ENCODE measurements at places on chromosomes 3 and 15.

DNA sequence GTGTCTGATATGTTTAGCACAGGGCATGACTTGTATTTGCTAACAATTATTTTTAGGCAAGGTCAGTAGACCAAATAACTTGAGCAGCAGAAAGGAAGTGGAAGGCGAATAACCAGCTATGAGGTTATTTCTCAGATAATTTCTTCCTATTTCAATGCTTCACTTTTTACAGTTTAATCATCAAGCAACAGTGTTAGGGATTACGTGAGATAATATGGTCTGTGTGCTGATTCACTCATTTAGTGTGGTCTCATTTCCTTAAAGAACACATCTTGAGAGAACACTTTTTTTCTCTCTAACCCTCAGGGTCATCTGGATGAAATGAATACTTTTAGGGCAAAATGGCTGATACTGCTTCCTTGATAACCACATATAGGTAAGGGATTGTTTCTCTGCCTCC is 126.0 kb upstream of the CCNL1 start:
- no peak for DNase-seq

- no peak for DNase-seq
Measured at GRCh38 chr15:91895051-91895450, 41.5 kb downstream of the SLCO3A1 start.

DNA sequence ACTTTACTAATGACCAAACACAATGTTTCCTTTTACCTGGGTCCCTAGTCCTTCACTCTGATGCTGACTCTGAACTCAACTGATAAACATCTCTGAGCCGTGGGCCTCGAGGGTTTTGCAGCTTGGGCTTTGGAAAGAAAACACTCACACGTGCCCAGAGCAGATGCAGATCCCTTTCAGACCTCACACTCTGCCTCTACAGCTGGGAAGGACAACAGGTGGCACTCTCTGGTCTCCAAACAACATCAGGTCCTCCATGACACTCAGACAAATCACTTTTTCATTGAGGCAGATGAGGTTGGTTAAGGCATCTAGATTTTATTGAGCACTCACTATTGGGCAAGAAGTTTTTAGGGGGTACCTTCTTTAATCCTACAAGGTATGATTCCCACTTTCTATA is 64.7 kb upstream of the NTRK3 start:
- no peak for DNase-seq

- no peak for DNase-seq
Measured at GRCh38 chr15:35197306-35197705, 112.2 kb upstream of the NANOGP8 start.

DNA sequence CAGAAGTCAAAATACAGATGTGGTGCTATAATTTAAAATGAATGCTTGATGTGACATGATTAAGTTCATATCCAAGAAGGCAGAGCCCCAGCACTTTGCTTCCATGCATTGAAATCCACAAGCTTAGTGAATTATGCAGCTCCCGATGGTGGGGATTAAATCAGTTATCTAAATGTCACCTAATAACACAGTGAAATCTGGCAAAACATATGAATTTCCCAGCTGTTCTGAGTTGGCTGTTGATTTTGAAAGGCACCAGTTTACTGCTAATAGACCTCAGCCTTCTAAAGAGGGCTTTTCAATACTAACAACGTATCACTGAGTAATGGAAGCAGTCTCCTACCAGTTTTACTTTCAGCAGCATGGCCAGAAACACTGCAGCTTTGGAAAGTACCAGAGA is 19.8 kb upstream of the CRBN start:
- no peak for DNase-seq

- DNase-seq = no peak
Measured at GRCh38 chr15:81111510-81112470, 22.3 kb upstream of the CFAP161 start.

GRCh38 chr15:45670091-45670490 is 35.3 kb downstream of the SQOR start:
- no peak for DNase-seq

GRCh38 chr3:71618538-71618937 is 35.0 kb upstream of the FOXP1 start:
- DNase-seq = no peak

- no peak for DNase-seq
Measured at GRCh38 chr15:53512029-53512428, 247.4 kb downstream of the WDR72 start.

DNA sequence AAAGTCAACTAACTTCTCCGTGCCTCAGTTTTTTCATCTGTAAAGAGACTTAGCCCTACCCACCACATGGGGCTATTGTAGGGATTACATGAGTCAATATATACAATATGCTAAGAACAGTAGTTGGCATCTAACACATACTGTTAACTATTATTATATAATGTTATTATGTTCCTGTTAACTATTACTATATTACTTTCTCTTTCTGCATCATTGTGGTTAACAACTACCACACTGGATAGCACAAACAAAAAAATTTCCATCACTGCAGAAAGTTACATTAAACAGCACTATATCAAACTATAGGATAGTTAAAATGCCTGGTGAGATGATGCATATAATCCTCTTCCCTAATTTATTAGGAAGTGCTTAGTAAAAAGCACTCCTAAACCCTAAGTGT is 23.7 kb downstream of the STAG1 start:
- no peak for DNase-seq

GRCh38 chr3:30408105-30408557 is 198.3 kb upstream of the TGFBR2 start:
- DNase-seq = no peak

GRCh38 chr3:5016211-5017161 is 37.2 kb downstream of the BHLHE40 start:
- DNase-seq = no peak

DNA sequence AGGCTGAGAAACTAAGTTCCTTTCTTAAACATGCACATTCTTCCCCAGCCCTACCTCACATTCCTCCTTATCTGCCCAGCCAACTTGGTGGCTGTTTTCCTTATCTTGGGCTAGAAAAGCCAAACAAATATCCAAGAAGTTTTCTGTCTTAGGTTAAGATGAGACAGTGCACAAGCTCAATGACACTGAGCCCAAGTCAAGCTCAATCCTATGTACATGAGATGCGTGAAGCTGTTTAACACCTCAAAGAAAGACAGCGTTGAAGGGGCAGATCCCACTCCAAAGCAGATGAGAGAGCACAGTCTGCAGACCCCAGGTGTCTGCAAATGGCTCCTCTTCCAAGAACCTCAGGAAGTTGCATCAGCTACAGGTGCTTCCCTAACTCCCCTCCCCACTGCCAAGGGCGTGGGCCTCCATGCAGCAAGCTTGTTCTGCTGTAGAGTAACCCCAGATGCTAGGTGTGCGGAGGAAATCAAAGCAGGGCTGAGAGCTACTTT is 16.6 kb downstream of the LRRC2 start:
- no peak for DNase-seq

DNA sequence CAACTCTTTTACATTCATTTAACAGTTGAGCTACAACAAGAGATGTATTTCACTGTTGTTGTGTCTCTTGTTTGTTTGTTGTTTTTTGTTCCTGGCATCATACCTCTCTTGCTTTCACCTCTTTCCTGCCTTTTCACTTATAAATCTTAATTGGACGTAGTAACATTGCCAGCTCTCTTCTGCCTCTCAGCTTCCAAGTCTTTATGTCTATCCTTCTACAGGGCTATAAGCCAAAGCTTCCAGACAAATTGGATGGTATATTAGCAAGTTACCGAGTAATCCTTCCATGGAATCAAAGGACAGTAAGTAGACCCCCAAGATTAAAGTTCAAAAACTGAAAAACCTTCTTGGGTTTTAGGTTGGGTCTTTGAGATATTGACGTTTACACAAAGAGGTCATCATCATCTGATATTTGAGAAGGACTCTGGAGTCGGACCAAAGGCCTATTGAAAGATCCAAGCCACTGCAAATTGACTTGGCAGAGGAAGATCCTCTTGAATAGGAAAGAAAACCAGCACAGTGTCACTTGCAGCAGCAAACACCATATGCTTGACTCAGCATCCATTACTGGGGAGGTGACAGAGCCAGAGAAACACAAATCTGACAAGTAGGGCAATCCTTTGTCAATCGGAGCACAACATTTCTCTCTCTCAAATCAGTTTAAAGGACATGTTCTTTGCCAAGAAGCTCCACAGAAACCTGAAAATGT is 648.5 kb upstream of the NR2F2 start:
- no peak for DNase-seq

GRCh38 chr3:99858469-99858868 is 40.8 kb downstream of the CMSS1 start:
- DNase-seq = no peak

DNA sequence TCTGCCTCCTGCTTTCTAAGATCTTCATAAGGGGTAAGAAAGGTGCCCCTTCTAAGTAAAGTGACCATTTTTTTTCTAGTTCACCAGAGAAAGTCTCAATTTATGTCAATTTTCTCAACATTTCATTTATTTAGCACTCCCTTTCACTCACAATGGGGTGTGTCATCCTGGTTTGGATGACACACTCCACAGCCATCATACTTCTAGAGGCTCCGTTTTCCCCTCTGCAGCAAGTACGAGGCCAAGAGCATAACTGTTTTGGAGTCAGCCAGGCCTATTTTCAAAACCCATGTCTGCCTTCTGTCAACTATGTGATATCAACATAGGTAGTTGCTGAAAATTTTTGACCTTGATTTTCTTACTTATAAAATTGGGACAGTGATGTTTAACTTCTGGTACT is 703.2 kb downstream of the NLGN1 start:
- no peak for DNase-seq

DNA sequence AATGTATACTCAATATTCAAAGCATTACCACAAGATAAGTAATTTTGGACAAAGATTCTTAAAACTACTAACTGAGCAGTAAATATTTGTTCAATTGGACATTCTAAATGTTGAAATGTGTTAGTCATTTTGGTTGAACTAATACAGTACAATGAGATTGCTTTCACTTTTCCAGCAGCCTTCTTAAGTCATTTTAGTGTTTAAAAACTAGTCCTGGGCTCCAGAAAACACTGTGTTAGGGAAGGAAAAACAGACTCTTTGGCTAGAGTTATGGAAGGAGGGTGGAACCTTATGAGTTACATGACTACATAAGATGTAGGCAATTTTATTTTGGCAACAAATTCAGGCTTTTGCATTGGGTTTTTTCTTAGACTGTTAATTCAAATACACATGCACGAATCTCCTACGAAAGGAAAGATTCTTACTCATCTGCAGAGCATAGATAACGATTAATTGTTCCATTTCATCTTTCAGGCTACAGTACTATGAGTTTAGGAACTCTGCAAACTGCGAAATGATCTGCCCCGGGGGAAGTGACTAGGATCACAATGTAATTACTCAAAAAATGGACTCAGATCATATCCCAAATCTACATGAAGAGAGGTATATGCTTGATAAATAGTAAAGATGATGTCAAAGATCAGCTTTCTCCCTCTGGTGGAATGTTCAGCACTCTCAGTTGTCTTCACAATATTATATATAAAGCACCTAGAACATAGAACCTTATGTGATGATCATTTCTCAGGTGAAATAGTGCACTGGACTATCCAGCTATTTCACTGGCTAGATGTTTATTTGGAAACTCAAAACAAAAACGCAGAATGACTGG is 492.8 kb upstream of the MDFIC2 start:
- DNase-seq = no peak

DNA sequence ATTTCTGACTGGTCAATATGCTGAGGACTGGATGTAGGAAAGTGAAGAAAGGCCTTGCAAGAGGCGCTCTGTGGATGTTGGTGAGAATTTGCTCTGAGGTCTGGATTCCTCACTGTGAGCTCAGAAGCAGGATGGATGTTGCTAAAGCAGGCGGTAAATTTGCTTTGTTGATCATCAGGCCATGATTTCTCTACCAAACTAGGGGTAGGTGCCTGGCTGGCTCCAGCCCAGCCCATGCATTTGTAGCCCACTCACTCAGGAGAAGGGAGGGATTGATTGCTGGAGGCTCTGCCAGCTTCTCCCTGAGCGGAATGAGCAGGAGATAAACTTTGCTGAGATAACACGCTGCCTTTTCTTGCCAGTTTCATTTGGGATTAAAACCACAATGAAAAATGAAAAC is 44.3 kb upstream of the NTRK3 start:
- DNase-seq = no peak

DNA sequence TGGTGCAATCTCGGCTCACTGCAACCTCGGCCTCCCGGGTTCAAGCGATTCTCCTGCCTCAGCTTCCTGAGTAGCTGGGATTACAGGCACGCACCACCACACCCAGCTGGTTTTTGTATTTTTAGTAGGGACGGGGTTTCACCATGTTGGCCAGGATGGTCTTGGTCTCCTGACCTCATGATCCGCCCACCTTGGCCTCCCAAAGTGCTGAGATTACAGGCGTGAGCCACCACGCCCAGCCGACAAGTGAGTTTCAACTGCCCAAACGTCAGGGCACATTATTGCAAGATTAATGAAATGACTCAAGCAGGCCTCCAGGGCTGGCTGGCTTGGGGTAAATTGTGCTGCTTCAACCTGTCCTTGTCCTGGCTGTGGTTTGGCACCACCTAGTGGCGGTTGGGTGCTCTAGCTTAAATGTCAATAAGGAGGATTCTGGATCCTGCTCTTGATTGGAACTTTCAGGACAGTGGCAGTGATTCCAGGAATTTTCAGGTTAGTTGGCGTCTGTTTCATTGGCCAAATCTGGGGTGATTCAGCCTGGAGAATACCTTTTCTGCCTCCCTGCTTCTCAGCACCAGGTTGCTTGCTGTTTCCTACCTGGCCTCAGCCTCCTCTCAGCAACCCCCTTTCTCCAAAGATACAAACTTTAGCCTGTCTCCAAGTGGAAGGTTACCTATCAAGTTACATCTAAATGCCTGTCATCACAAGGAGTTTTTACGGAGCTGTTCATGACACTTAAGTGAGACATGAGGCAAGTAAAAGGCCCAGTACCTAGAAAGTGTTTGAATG is 32.4 kb upstream of the SACM1L start:
- peak; percentile 76 for DNase-seq

- no peak for DNase-seq
Measured at GRCh38 chr3:7651274-7651673, 790.4 kb downstream of the GRM7 start.

DNA sequence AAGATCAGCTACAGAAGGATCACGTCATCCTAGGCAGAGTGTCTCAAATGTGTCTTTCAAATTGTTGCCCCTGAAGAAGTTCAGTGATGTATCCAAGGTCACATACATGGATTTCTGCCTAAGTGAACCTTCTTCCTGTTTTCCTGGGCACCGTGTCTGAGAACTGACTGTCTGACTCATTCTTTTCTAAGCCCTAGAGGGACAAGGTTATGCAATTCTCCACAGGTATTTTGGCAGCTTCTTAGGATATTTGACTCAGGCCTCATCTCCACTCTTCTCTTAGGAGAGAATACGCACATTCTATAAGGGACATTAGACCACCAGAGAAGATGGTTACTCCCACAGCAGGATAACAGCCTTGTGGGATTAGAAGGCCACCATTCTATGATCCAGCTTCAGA is 391.9 kb upstream of the THBS1 start:
- no peak for DNase-seq

GRCh38 chr3:102183186-102183585 is 251.6 kb upstream of the ZPLD1 start:
- DNase-seq = no peak

- DNase-seq = no peak
Measured at GRCh38 chr3:149713730-149714654, 38.3 kb downstream of the COMMD2 start.

All from stimulated activated CD8-positive, alpha-beta memory T cell treated with anti-CD3 and anti-CD28 coated beads, Interleukin-7, amount 100 ng/mL, for 1 hour (primary cell).